ENCODE measurements at places on chromosomes 1 and 21. TPM values are rescaled to one million over a fixed set of nuclear protein-coding genes. Genes with fewer than 3 reads are reported as not detected.

- H3K4me1 ChIP-seq = peaks cover 55% of the 10 kb centered on the region
- H3K27ac ChIP-seq = peak overlapping the region; percentile 62
- H3K36me3 ChIP-seq = peaks cover 57% of the 10 kb centered on the region
- no peaks in the 10 kb centered on the region for H3K27me3 ChIP-seq
- no peak for DNase-seq
Measured at GRCh38 chr1:119968601-119969000, 72.3 kb upstream of the ADAM30 start.

GRCh38 chr21:46077674-46078101 is 20.2 kb upstream of the COL6A2 start:
- no peaks in the 10 kb centered on the region for H3K27me3 ChIP-seq
- peak; percentile 80 for DNase-seq
- peaks cover 36% of the 10 kb centered on the region for H3K4me1 ChIP-seq

DNA sequence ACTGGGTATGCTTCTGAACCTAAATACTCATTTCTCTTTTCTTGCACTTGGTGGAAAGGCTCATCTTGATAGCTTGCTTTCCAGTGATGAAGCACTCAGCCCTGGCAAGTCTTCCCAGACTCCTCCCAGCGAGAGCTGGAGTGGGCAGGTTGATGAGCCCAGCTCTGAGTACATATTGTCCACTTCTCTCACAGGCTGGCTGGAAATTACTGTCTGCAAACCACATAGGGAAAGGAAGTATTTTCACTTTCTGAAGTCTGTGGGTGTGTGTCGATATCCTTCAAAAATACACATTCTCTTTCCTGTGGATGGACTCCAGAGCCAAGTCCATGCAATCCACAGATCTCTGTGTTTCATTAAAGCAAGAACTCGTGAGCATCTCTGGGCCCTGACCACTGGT is 38.7 kb upstream of the CNTN2 start:
- H3K4me1 ChIP-seq = no peaks in the 10 kb centered on the region
- no peak for DNase-seq
- no peak overlapping the region for H3K27ac ChIP-seq
- H3K36me3 ChIP-seq = no peaks in the 10 kb centered on the region

ZFYVE9 gene
- 24.7 TPM for total RNA-seq

- H3K27ac ChIP-seq = no peak overlapping the region
- DNase-seq = no peak
- H3K27me3 ChIP-seq = no peaks in the 10 kb centered on the region
- peaks cover 18% of the 10 kb centered on the region for H3K4me1 ChIP-seq
- H3K36me3 ChIP-seq = no peaks in the 10 kb centered on the region
Measured at GRCh38 chr1:99548943-99549605, 96.8 kb upstream of the PALMD start.

TRIM67 gene
- 0.39 TPM for total RNA-seq

GRCh38 chr1:48215889-48216288 is 6.6 kb upstream of the SLC5A9 start:
- no peaks in the 10 kb centered on the region for H3K36me3 ChIP-seq
- H3K4me1 ChIP-seq = no peaks in the 10 kb centered on the region
- no peak overlapping the region for H3K27ac ChIP-seq
- no peak overlapping the region for H3K4me3 ChIP-seq
- H3K27me3 ChIP-seq = no peaks in the 10 kb centered on the region

DNA sequence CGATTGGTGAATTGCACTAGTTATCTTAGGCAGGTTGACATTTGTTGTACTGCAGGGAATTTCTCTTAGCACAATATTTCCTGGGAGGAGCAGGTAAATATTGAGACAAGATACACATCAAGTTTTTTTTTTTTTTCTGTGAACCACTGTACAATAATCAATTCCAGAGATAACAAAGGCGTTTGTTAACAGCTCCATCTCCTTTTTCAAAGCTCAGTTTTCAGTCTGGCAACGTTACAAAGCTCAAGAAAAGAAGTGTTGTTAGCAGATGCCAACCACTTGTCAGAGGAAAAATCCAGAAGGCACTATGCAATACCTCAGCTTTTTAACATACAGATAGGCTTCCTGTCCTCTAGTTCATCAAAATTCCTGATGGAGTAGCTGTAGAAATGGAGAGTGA is 40.9 kb upstream of the DAB1 start:
- no peak overlapping the region for H3K4me3 ChIP-seq
- H3K36me3 ChIP-seq = no peaks in the 10 kb centered on the region
- DNase-seq = no peak
- peaks cover 48% of the 10 kb centered on the region for H3K4me1 ChIP-seq
- no peaks in the 10 kb centered on the region for H3K27me3 ChIP-seq
- no peak overlapping the region for H3K27ac ChIP-seq

GRCh38 chr1:14553711-14554110 is 44.8 kb upstream of the KAZN start:
- DNase-seq = no peak
- H3K27ac ChIP-seq = no peak overlapping the region
- H3K4me1 ChIP-seq = no peaks in the 10 kb centered on the region
- H3K27me3 ChIP-seq = peaks cover 5% of the 10 kb centered on the region
- no peak overlapping the region for H3K4me3 ChIP-seq
- H3K36me3 ChIP-seq = no peaks in the 10 kb centered on the region

SLC30A10 gene
- not detected for total RNA-seq

DNA sequence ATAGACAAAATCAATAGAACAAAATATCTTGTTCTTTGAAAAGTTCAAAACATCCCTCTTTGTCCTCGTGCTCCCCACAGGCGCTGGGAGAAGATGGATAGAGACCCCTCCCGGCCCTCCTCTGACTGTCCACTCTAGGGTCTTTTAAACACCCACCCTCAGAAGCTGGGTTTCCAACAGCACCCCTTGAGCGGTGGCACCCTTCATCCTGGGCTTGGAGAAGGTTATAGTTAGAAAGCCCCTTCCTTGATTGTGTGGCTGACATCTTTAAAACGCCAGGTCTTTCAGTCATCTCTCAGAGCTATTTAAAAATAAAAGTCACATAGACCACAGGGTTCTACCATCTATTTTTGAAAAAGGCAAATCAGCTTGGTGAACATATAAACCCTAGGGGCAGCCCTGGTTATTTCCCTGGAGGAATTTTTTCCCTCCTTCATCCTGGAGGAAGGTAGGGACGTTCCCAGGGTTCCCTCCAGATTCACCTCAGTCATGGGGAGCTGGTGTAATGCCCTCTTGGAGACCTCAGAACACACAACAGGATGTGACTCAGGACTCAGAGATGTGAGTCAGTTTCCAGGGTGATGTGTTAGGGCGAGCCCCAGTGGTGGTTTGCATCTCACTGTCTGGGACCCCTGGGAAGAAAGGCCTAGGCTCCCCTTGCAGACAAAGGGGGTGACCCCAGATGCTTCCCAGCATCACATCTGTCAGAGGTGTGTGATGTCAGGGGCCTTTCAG is 138.5 kb downstream of the CLIC6 start:
- peaks cover 25% of the 10 kb centered on the region for H3K36me3 ChIP-seq
- no peaks in the 10 kb centered on the region for H3K27me3 ChIP-seq
- peak overlapping the region; percentile 94 for H3K27ac ChIP-seq
- peaks cover 54% of the 10 kb centered on the region for H3K4me1 ChIP-seq

ERVH48-1 gene
- total RNA-seq = not detected

RSPH1 gene
- 0.19 TPM for total RNA-seq

GRCh38 chr1:21604208-21604957 is 64.8 kb downstream of the RAP1GAP start:
- H3K4me1 ChIP-seq = peaks cover 10% of the 10 kb centered on the region
- no peak overlapping the region for H3K27ac ChIP-seq
- DNase-seq = no peak
- no peak overlapping the region for H3K4me3 ChIP-seq
- no peaks in the 10 kb centered on the region for H3K36me3 ChIP-seq

DNA sequence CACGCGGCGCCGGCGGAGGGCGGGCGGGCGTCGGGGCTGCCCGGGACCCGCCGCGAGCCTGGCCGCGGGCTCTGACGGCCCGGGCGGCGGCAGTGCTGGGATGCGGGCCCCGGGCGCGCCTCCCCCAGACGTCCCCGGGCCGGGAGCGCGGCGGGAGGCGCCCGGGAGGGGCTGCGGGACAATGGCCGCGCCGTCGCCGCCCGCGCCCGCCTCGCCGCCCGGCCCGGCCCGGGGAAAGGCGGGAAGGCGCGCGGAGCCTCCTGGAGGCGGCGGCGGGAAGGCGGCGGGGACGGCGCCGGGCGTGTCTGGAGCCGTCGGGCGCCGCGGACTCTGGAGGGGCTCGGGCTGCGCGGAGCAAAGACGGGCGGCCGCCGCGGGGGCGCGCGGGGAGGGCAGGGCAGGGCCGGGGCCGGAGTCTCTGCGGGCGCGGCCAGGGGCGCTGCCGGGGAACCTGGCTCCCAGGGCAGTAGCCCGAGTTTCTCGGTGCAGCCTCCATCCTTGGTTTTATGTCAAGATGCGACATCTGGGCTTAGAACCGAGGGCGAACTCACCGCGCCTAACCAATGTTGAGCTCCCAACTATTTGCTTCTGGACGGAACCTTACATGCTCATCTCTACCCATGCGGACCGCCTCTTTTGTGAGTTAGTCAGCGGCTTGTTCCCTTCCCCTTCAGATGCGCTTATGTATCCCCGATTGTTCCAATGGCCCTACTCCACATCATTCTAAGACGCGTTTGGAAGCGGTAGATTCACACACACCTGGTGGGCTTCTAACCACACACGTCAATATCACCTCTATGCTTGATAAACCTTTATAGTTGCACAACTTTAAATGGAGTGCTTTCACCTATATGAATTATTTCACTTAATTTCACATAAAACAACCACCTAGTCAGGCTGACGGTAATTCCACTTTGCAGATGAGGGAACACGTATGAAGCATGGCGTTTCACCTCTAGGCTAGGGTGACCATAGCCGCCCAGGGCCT is 651 bp downstream of the ZBTB8A start:
- H3K27ac ChIP-seq = peak overlapping the region; percentile 44
- no peaks in the 10 kb centered on the region for H3K36me3 ChIP-seq
- peak; percentile 84 for DNase-seq
- H3K4me3 ChIP-seq = peak overlapping the region; percentile 80
- peaks cover 4% of the 10 kb centered on the region for H3K27me3 ChIP-seq

GRCh38 chr1:162706003-162706402 is 73.7 kb downstream of the DDR2 start:
- DNase-seq = no peak
- peaks cover 23% of the 10 kb centered on the region for H3K36me3 ChIP-seq
- peaks cover 24% of the 10 kb centered on the region for H3K4me1 ChIP-seq
- H3K27me3 ChIP-seq = no peaks in the 10 kb centered on the region

SLC44A3 gene
- 3.6 TPM for total RNA-seq

LAPTM5 gene
- not detected for total RNA-seq

- no peak within 1 kb of the TSS for H3K4me3 ChIP-seq
- DNase-seq = no peak
- H3K36me3 ChIP-seq = no peaks in the 10 kb centered on the region
- no peaks in the 10 kb centered on the region for H3K4me1 ChIP-seq
- H3K27ac ChIP-seq = no peak within 1 kb of the TSS
- H3K27me3 ChIP-seq = no peaks in the 10 kb centered on the region
Measured at GRCh38 chr1:3021233-3021671, at the start of gene ACTRT2. TSS of gene ACTRT2 (plus strand) at chr1:3021467. CDS start at chr1:3021687, 220 bp downstream.

GRCh38 chr1:117641536-117641935 is 35.7 kb downstream of the TENT5C start:
- H3K36me3 ChIP-seq = no peaks in the 10 kb centered on the region
- H3K27ac ChIP-seq = no peak overlapping the region
- DNase-seq = no peak
- no peak overlapping the region for H3K4me3 ChIP-seq
- H3K4me1 ChIP-seq = no peaks in the 10 kb centered on the region

GRCh38 chr1:162740755-162741154 is 49.7 kb upstream of the HSD17B7 start:
- peaks cover 31% of the 10 kb centered on the region for H3K36me3 ChIP-seq
- no peak overlapping the region for H3K27ac ChIP-seq
- H3K4me3 ChIP-seq = no peak overlapping the region
- no peaks in the 10 kb centered on the region for H3K27me3 ChIP-seq

DNA sequence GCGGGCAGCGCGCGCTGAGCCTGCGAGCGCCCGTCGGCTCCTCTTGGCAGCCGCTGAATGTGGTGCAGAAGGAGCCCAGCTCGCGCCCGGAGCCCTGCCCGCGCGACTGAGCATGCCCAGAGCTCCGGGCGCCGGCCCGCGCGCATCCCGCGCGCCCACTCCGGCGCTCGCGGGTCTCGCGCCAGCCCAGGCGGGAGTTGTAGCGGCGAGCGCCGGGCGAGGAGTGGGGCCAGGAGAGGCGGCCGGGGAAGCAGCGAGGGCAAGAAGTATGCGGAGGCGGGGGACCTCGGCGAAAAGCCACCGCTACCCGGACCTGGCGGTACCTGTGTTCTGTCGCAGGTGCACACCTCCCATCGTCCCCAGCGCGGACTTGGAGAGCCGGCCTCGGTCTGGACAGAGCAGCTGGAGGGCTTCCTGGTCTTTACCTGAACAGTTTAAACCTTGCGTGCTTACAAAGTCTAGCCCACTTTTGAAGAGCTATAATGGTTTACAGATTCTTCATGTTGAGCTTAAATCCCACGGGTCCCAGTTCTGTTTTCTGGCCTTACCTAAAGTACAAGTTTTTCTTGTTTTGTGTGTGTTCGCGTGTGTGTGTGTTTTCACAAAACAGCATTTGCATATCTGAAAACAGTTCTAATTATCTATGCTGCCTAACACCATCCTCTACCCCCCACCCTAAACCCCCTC is at the start of gene DDAH1:
TSS of gene DDAH1 (minus strand) at position 61 of the 687 bp plus-strand sequence. CDS start 114 bp downstream, outside the sequence.
- DNase-seq = no peak
- H3K4me1 ChIP-seq = peaks cover 43% of the 10 kb centered on the region

GJA8 gene
- total RNA-seq = not detected

DNA sequence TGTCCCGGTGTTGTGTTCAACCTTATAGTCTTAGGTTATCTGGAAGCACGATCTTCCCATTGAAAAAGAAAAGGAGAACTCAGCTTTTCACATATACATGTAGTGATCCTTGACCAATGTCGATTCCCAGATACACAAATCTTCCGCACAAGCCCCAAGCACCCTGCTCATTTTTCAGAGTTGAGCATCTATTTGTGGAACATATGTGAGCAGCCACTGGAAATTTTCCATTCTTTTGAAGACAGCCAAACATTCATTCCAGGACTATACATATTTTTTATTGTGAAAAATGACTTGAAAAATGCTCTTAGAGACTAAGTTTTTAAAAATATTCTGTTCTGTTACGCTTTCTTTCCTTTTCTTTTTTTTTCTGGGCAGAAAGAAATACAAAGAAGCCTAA is 371.9 kb downstream of the RGS7 start:
- H3K4me3 ChIP-seq = no peak overlapping the region
- H3K27ac ChIP-seq = peak overlapping the region; percentile 24
- peaks cover 22% of the 10 kb centered on the region for H3K4me1 ChIP-seq

GRCh38 chr1:183806675-183807074 is 1.8 kb downstream of the RGL1 start:
- DNase-seq = no peak
- H3K4me3 ChIP-seq = peak overlapping the region; percentile 97
- peak overlapping the region; percentile 87 for H3K27ac ChIP-seq

DNA sequence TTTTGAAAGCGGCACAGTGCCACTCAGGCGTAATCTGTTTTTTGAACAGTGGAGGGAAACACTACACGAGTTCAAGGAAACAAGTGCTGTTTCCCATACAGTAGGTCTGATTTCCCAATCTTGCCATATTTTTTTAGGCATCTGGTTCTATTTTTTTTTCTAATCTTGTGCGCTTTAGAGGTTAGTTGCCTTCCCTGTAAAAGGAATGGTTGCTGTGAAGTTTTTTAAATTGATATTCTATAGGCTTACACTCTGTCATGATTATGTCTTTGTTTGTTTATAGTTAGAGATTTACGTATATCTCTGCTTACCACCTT is 1.2 kb downstream of the NASP start:
- peak overlapping the region; percentile 98 for H3K27ac ChIP-seq
- DNase-seq = no peak
- H3K4me3 ChIP-seq = peak overlapping the region; percentile 97
- peaks cover 25% of the 10 kb centered on the region for H3K4me1 ChIP-seq
- no peaks in the 10 kb centered on the region for H3K27me3 ChIP-seq
